Naive thymus-derived CD8-positive, alpha-beta T cell (primary cell): ENCODE measurements at places on chromosomes 16 and 17. TPM values are rescaled to one million over a fixed set of nuclear protein-coding genes. Genes with fewer than 3 reads are reported as not detected.

GRCh38 chr17:31686495-31686894 lies 172.5 kb downstream of the COPRS start:
- DNase-seq: no peak

DNA sequence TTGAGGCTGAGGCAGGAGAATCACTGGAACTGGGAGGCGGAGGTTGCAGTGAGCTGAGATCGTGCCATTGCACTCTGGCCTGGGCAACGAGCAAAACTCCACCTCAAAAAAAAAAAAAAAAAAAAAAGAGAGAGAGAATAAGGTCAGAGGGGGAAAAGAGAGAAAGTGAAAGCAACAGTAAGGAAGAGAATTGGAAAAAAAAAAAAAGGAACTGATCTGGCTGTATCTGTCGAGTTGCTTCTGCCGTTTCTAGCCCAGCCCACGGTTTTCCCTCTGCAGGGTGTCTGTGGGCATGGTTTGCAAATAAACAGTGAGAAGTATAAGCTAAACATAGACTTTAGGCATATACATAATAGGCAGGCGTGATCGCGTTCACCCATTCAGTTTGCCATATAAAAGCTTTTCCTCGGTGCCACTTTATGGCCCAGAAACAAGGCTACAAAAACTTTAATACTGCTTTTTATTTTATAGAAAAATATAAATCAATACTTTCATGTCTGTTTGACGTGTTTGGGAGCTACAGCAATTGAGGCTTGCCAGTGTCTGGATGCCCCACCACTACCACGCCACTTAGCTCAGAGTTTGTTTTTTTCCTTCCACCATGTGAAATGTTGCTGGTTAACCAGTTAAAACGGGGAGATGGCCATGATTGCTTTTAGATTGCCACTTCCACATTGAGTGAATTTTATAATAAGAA lies 436.7 kb downstream of the MAF start:
- no peak for DNase-seq

GRCh38 chr16:85027349-85027957 lies at the start of gene KIAA0513:
TSS of gene KIAA0513 (plus strand) at chr16:85027795. CDS start at chr16:85067072, 39,277 bp downstream.
- DNase-seq: peak; percentile 94

C16orf92 gene
- polyA plus RNA-seq: not detected

LRRC46 gene
- polyA plus RNA-seq: 0.48 TPM
